Fibroblast of the conjunctiva (primary cell): ENCODE measurements at places on chromosomes 2 and 18.

DNA sequence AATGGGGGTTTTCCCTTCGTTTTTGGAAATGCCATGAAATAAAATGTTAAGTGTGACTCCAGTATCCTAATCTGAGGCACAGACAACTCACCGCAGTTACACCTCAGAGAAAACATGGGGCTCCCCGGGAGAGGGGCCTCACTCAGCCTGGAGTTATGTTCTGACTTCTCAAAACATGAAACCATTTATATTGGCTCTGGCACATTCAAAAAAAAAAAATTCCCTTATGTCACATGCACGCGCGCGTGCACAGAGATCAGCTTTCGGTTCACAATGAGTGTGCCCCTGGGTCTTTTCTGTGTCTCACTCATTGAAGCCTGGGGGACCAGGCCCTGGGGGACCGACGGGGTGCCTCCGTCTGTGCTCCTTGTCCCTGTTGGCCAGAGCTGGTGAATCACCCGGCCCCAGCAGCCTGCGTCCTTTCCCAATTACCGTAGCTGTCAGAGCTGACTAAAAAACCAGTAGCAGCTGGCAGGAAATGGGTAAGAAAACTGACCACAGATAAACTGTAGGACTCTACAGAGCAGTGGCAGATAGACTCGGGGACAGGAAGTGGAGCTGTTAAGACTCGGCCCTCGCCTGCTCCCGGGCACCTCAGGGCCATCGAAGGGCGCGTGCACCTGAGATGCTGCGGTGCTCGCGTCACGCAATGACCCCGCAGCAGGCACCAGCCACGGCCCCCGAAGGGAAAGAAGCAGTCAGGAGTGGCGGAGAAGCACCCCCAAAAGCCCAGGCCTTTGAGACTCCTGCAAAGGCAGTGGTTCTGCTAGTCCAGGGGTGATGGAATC is 138.3 kb upstream of the ID2 start:
- DNase-seq: peak; percentile 21

DNA sequence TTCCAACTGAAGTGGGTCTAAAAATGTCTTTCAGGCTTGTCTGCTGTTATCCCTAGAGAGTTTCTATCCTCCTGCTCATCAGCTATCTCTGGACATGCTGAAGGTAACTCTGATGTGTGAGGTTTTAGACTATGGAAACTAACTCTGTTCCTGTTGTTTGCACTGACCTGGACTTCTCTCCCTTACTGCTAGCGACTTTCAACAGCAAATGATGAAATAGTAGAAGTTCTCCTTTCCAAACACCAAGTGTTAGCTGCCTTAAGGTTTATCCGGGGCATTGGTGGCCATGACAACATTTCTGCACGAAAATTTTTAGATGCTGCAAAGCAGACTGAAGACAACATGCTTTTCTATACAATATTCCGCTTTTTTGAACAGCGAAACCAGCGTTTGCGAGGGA is 26.9 kb downstream of the RMC1 start:
- no peak for DNase-seq

DNA sequence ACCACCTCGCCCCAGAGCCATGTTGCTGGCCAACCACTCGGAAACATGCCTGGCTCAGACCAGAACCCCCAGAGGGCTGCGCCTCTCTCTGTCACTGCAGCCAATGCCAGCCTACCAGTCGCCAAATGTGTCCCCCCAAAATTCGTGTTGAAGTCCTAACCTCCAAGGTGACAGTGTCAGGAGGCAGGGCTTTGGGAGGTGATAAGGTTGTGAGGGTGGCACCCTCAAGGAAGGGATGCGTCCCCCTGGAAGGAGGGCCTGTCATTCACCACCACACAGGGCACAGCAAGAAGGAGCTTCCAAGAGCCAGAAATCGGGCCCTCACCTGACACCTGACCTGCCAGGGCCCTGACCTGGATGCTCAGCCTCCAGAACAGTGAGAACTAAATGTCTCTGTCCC is 291.9 kb upstream of the SALL3 start:
- DNase-seq: no peak

GRCh38 chr2:167134381-167135072 is 246.2 kb downstream of the XIRP2 start:
- DNase-seq: peak; percentile 31

- no peak for DNase-seq
Measured at GRCh38 chr2:43191947-43192516, 34.4 kb downstream of the ZFP36L2 start.

- no peak for DNase-seq
Measured at GRCh38 chr2:110107092-110108079, 8.2 kb downstream of the MALL start.

- DNase-seq: no peak
Measured at GRCh38 chr2:187075199-187075635, 226.2 kb upstream of the ZSWIM2 start.

GRCh38 chr2:20208476-20208859 is 16.5 kb downstream of the SDC1 start:
- DNase-seq: no peak

GRCh38 chr2:68901199-68901514 is 30.0 kb upstream of the BMP10 start:
- no peak for DNase-seq
